Right hindlimb (tissue), 1 donor: ENCODE measurements at places on chromosomes 11 and 22.

- no peak for DNase-seq
Observed at GRCh38 chr11:94199136-94200130, 70.8 kb downstream of the PANX1 start.

GRCh38 chr11:8315954-8316353 lies 52.3 kb upstream of the LMO1 start:
- no peak for DNase-seq

DNA sequence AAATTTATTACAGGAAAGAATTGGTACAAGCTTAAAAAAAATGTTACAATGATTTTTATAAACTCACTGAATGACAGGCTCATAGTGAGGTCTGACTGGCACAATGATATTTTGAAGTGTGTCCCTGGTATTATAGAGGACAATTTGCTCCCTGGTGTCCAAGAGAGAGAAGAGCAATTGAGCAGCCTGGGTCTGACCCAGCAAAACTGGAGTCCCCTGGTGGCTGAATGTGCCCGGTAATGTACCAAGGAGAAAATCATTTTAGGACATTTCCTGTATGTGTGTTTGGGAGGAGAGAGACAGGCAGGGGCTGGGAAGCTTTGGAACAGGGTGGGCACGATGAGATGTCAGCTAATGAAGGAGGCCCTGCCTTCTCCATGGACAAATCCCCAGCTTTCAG lies 125.3 kb downstream of the APOL5 start:
- no peak for DNase-seq

GRCh38 chr11:79179087-79179486 lies 261.7 kb downstream of the TENM4 start:
- no peak for DNase-seq

DNA sequence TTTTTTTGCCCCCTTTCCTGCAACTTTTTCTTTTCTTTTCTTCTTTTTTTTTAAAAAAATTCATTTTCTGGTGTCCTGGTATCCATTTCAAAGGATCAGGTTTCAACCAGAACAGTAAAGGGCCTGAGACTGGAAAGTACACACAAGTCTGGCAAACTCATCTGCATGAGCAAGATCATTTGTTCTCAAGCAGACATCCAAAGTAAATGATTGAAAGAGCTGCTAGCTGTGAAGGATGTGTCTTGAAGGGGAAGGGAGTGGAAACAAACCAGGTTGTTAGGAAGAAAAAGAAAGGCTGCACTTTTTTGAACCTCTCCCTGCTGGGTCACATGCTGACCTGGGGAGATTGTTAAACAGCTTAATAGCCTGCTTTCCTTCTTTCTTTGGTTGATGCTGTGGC lies 5.3 kb downstream of the YAP1 start:
- DNase-seq, result no peak

DNA sequence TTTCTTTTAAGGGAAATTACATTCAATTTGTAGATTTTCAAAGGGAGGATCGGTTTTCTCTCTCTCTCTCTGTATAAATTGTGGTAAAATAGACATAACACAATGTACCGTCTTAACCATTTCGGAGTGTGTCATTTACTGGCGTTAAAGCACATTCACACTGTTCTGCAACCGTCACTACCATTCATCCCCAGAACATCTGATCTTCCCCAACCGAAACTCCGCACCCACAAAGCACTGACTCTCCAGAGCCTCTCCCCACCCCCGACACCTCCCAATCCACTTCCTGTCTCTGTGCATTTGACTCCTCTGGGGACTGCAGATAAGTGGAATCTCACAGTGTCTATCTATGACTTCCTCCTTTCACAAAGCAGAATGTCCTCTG lies 15.9 kb upstream of the GRAMD4 start:
- DNase-seq, result no peak

GRCh38 chr11:29019960-29020683 lies 911.9 kb downstream of the METTL15 start:
- DNase-seq, result no peak

- no peak for DNase-seq
Observed at GRCh38 chr11:122731500-122731913, 76.0 kb downstream of the UBASH3B start.

- no peak for DNase-seq
Observed at GRCh38 chr11:36377759-36378564, 81.9 kb downstream of the PRR5L start.

- DNase-seq, result no peak
Observed at GRCh38 chr11:36469063-36469462, 41.0 kb downstream of the TRAF6 start.

GRCh38 chr22:43734370-43735150 lies 77.5 kb downstream of the EFCAB6 start:
- DNase-seq, result no peak

DNA sequence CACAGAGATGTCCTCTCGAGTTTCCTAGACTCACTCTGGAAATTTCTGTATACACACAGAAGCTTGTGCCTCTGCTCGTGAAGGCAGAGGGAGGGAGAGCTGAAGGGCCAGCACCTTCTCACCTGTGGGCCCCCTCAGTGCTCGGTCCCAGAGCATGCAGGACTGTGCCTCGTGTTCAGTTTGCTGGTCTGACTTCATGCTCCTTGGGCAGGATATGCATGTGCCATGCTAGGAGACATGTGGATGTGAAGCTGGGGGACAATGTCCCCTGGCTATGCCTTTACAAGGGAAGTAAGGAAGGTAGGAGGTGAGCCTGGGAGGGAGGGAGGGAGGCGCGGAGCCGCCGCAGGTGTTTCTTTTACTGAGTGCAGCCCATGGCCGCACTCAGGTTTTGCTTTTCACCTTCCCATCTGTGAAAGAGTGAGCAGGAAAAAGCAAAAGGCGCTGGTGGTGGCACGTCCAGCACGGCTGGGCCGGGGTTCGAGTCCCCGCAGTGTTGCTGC lies 22.6 kb downstream of the NEAT1 start:
- DNase-seq, result no peak

DNA sequence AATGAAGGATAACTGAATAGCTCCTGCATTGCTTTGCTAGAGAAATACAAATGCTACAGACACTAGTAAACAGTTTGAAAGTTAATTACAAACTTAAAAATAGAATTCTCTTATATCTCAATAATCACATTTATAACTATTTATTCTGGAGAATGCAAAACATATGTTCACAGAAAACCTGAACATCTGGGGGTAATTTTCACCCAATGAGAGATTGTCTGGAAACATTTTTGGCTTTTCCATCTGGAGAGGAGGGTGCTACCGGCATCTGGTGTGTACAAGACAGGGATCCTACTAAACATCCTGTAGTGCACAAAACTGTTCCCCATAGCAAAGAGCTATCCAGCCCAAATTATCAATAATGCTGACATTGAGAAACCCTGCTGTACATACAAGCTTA lies 378.4 kb upstream of the CHORDC1 start:
- no peak for DNase-seq

DNA sequence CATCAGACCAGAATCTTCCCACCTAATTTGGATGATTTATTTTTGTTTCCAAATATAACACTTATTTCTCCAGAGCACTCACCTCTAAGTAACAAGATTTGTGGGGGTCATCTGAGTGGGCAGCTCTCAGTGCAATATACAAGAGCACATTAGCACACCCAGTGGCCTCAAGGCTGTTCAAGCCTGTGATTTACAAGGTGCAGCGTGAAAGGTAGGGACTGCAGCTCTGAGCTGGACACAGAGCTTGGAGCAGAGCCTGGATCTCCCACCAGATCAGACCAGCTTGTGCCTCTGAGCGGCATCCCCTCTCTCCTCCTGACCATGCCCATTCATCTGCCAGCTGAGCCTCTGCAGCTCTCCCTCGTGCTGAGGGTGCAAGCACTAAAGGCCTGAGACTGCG lies 323.3 kb upstream of the ZC3H12C start:
- DNase-seq, result no peak

GRCh38 chr22:20438678-20439492 lies 1.3 kb upstream of the SCARF2 start:
- DNase-seq, result no peak

GRCh38 chr11:102120437-102120973 lies 10.3 kb downstream of the YAP1 start:
- DNase-seq, result no peak

DNA sequence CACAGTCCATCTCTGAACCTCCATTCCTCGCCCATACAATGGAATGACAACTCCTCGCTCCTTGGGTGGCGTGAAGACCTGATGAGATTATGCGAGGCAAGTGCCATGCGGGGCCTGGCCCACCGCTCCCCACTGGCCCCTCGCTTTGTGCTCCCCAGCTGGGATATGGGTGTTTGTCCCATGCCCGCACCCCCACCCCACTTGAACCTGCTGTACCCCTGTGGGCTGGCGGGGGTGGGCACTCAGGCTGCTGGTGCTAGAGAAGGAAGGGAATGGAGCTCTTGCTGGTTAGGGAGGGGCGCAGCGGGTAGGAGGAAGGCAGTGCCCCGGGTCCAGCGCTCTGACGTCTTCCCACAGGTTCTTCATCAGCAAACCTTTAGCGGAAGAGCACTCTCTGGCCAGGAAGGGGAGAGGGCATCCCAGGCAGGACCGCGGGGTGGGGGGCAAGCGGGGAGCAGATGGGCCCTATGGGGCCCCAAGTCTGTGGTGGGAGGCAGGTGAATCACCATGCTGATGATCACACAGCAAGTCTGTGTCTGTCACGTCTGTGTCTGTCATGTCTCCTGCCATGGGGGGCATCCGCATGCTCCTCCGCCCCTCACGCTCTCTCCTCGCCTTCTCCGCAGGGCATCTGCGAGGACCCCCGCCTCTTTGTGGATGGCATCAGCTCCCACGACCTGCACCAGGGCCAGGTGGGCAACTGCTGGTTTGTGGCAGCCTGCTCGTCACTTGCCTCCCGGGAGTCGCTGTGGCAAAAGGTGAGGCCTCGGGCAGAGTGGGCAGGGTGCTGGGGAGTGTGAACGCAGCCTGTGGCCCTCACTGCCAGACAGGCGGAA lies 9.4 kb upstream of the OMP start:
- no peak for DNase-seq

GRCh38 chr11:46370253-46370652 lies 11.2 kb upstream of the MDK start:
- DNase-seq, result no peak

GRCh38 chr11:32374261-32374711 lies 61.1 kb downstream of the WT1 start:
- DNase-seq, result peak; percentile 25

GRCh38 chr22:46977656-46978343 lies 215.3 kb downstream of the TBC1D22A start:
- DNase-seq, result no peak

DNA sequence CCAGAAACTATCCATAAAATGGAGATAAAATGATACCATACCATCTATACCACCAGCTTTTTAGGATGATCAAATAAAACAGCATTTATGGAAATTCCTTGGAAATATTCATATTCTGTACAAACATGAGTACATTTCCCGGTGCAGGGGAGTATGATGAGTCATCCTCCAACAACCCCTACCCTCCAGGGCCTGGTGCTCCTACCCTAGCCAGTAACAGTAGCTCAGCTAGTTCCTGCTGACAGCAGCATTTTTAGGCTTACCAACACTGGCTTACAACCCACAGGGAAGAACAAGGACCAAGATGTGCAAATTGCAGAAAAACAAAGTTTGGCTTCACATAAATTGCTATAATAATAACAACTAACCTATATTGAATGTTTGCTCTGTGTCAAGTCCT lies 406.2 kb upstream of the CADM1 start:
- no peak for DNase-seq

- no peak for DNase-seq
Observed at GRCh38 chr22:20061481-20061861, 18.6 kb upstream of the DGCR8 start.

DNA sequence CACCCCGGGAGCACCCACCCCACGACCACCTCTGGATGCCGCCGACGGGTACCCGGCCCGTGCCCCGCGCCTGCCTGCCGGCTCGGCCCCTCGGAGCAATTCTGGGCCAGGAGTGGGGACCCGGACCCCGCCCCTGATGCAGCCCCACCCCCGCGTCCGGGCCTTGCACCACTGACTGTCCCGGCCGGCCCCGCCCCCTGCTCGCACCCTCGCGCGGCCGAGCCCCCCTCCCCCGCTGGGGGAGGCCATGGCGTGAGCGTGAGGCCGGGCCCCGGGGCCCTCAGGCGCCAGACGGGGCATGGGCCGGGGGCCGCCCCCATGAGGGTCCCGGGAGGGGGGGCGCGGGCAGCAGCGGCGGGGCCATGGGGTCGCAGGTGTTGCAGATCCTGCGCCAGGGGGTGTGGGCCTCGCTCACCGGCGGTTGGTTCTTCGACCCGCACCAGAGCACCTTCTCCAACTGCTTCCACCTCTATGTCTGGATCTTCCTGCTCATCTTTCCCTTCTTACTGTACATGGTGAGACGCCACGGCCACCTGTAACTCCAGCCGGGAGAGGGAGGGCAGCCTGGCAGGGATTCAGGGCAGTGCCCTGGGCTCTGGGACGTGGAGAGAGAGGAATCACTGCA lies 486 bp downstream of the PCNX3 start:
- DNase-seq, result peak; percentile 80

DNA sequence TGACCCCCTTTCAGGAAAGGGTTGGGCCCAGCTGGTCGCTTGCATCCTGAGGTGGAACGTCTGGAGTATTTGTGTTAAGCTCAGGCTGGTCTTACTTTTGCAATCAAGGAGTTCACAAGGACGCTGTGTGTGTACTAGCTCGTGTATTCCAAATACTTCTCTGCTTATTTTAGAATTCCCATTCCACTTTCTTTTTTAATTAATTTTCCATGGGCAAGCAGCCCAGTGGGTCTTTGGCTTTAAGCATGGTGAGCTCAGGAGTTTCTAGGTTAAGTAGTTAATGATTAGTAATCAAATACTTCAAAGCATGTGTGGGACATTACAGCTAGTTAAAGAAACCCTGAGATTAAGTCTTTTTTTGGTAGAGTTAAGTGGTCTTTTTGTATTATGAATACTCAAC lies 68.6 kb downstream of the CSNK2A3 start:
- DNase-seq, result no peak

- DNase-seq, result no peak
Observed at GRCh38 chr11:100638648-100639047, 48.4 kb upstream of the ARHGAP42 start.

- no peak for DNase-seq
Observed at GRCh38 chr11:30489076-30489475, 97.1 kb downstream of the MPPED2 start.

- no peak for DNase-seq
Observed at GRCh38 chr11:16408619-16409018, 52.3 kb upstream of the SOX6 start.

DNA sequence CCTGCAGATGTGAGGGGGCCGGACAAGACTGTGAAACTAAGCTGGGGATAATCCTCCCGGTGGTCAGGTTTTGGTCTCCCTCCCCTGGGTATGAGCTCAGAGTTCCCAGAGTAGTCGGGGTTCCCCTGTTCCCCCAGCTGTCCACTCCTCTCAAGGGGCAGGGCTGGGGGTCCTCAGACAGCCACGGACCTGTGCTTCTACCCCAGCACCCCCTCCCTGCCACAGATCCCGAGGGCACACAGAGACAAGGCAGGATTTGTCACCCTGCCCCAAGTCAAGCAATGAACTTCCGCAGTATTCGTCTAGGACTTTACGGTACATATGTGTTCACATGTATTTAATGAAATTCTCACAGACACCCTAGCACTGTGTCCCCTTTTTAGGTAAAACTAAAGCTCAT lies 45.2 kb downstream of the APOL1 start:
- no peak for DNase-seq

GRCh38 chr11:118311518-118311917 lies 7.0 kb downstream of the CD3E start:
- no peak for DNase-seq

GRCh38 chr22:19727310-19728150 lies 4.2 kb downstream of the GP1BB start:
- no peak for DNase-seq
